ENCODE measurements at places on chromosomes 7 and 10.

DNA sequence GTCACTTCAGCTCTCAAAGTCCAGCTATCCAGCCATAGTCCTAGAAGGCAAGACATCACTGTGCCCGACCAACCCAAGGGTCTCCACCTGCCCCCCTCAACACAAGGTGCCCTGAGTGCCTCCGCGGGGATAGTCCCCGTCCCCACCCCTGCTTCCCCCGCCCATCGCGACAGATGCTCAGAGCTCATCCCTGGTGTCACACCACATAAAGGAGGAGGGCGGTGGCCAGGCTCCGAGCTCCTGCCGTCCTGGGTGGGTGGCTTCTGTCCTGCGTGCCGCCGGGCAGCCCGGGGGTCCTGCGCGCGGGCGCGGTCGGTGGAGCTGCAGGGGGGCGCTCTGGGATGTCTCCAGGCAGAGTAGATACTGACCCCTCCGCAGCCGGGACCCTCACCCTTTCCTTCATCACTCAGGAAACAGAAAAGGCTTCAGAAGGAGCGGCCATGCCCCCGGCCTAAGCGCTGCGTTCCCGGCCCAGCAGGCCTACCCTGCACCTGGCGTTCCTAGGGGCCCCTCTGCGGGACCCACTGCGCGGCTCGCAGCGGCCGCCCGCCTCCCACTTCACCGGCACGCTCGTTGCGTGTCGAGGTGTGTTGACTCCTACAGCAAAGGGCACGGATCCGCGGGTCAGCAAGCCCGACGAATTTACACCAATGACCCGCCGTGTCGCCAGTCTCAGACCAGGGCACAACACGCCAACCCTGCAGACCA is 53.4 kb downstream of the ALOX5 start:
- DNase-seq, result no peak

GRCh38 chr7:95047291-95047690 is 139.9 kb downstream of the PPP1R9A start:
- DNase-seq, result peak; percentile 42

DNA sequence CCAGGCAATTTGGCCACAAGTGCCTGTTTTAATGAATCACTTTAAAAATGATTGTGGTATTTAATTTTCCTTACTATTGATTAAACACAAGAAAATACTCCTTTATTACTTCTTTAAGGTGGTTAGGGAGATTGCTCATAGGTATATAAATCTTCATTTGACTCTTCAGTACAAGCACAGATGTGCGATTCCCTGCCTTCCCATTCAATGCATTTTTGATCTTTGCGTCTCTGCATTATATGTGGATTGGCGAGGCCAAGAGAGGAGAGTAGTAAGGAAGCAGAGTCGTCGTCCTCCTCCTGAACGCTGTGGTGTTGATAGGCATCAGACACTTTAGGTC is 683.7 kb downstream of the LRMDA start:
- no peak for DNase-seq

DNA sequence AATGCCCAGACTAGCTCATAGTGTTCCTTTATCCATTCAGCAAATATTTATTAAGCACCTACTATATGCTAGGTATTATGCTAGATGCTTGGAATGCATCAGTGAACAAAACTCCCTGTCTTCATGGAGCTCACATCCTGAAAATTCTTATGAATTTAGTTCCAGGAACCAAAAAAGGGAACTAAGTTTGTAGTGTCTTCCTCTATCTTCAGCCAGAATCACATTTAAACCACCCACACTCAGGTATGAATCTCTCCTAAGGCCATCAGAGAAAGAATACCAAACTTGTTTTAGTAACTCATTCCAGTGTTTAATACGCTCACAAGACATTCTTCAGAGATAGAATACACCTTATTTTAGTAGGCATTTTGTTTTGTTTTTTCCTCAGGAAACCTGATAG is 10.1 kb upstream of the EGR2 start:
- DNase-seq, result no peak

DNA sequence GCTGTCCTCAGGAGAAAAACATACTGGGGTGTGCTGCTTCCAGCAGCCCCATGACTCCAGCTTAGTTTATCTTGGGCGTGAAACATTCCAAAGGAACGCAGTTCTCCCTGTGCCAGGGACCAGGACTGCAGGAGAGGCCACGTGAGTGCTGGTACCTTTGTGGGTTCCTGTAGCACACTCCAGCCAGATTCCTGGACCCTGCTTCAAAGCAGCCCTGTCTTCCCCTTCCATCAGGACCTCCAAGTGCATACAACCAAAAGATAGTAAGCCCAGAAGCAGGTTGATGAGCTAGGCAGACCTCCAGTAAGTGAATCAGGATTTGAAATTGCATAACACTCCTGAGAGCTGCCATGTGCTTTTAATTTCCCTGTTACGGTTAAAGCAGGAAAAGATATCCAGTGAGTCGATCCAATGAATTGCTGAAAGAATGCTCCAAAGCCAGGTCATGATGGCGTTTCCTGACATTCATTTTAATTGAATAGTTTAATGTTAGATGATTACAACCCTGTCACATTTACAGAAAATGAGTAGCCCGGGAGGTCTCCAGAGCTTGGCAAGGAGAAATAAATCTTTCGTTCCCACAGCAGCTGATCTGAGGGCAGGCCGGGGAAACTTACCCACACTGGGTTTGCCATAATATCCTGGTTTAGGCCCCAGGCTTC is 38.9 kb upstream of the CPXM2 start:
- no peak for DNase-seq

GRCh38 chr7:98514211-98515031 is 102.7 kb upstream of the NPTX2 start:
- peak; percentile 39 for DNase-seq

DNA sequence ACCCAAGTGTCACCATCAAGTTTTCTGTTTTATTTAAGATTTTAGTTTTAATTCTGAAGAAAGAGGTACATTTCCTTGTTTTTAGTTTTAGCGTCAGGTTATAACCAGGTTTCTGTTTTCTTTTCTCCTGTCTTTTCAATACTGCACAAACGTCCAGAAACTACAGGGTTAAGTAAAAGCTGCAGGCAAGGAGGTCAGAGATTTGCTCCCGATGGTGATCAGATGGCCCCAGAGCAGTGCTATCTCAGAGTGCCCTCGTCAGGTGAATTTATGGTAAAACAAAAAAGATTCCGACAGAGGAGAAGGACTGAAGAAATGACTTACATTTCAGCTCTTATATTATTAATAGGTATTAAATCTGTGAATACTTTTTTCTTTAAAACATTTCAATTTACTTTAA is 128.2 kb downstream of the STRA8 start:
- DNase-seq, result peak; percentile 63

DNA sequence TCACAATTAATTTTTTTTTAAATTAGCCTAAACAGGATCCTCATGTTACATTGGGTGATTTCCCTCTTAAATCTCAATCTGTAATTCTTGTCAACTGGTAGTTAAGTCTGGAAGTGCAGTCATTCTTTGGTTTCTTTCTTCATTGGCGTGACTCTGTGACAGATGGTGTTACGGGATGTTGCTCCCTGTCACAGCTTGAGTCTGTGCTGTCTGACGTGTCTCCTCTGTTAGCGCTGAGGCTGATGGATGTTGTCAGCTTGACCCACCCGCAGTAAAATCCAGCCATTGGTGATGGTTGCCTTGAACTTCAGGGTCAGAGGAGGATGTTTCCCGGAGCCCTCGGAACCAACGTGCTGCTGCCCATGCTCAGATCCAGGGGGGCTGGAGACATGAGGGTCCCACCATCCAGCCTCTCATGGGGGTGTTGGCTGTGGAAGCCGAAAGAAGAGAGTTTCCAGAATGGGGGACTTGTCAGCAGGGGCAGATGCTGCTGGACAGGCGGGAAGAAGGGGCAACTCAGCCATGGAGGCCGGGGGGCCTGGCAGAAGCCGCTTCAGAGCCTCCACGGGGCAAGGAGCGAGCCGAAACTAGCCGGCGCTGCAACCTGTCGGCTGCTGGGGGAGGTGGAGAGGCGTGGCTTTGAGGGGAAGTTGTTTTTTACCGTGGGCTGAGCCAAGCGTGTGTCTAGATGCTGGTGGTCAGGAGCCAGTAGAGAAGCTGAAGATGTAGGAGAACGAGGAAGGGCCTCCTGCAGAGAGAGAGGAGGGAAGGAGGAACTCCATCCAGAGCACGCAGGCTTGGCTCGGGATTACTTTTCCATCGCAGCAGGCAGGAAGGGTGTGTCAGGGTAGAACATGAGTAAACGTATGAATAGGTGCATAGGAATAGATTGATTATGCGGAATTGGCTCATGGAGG is 3.5 kb downstream of the SUN1 start:
- no peak for DNase-seq

GRCh38 chr7:29482056-29482455 is 81.6 kb upstream of the PRR15 start:
- no peak for DNase-seq

- no peak for DNase-seq
Measured at GRCh38 chr7:100221767-100222444, 2.2 kb downstream of the PVRIG start.

GRCh38 chr7:105279688-105280007 is 109.1 kb downstream of the SRPK2 start:
- peak; percentile 50 for DNase-seq

Data from SK-MEL-5 (cell line).